ENCODE measurements at places on chromosomes 2 and 18.

DNA sequence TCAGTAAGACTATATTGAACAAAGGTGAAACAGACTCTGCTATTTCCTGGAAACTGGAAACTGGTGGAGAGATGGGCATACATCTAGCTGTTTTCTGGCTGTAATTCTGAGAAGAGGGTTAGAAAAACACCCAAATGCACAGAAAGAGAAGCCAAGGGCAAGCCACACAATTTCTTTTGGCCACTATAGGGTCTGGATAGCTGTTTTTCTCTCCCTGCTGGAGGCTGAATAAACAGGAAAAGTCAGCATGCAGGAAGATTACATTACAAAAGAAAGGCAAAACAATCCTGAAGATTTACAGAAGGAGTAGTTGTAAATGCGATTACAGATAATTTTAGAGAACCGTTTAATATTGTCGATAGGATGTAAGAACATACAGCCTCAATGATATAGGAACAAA is 186.2 kb upstream of the REG3G start:
- no peak overlapping the region for H3K27ac ChIP-seq
- no peak overlapping the region for H3K4me3 ChIP-seq

DNA sequence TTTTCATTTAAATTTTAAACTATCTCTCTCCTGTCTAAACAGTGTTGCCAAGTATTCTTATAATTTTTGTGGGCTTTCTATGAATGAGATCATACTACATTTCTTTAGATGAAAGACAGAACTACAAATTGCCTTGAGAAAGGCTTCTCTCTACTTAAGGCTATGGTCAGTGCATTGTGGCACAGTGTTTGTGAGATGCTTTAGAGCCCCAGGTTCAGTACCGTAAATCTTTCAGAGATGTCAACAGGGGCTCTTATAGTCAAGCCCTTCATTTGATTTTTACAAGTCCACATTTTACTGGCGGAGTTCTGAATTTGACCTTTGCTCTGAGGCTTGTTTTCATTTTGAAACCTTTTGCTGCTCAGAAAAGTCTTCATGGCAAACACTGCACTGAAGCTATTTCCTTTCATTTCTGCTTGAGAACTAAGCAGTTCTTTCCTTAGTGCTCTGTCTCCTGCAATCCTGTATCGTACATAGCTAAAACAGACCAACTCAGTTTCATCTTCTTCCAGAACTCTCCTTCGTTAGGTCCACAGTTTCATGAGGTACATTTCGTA is 175.2 kb downstream of the NYAP2 start:
- H3K27me3 ChIP-seq: no peaks in the 10 kb centered on the region
- no peaks in the 10 kb centered on the region for H3K4me1 ChIP-seq
- H3K4me3 ChIP-seq: no peak overlapping the region
- H3K36me3 ChIP-seq: no peaks in the 10 kb centered on the region
- no peak overlapping the region for H3K27ac ChIP-seq

DNA sequence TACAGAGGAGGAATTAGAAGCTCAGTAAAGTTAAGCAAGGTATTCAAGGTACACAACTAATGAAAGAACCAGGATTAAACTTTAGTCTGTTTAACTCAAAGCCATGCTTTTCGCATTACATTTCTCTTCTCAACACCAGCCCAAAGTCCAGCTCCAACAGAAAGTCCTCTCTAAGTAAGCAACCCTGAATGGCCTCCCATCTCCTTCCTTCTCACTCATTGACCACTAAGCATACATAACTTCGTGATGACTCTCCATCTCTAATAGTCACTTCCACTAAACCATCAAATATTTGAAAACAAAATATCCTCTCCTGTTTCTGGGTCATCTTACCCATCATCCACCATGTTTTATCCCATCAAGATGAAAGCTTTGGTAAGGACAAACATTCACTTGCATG is 219.8 kb downstream of the RAD51AP2 start:
- no peaks in the 10 kb centered on the region for H3K27me3 ChIP-seq
- no peaks in the 10 kb centered on the region for H3K4me1 ChIP-seq
- no peak for DNase-seq
- H3K36me3 ChIP-seq: no peaks in the 10 kb centered on the region

DNA sequence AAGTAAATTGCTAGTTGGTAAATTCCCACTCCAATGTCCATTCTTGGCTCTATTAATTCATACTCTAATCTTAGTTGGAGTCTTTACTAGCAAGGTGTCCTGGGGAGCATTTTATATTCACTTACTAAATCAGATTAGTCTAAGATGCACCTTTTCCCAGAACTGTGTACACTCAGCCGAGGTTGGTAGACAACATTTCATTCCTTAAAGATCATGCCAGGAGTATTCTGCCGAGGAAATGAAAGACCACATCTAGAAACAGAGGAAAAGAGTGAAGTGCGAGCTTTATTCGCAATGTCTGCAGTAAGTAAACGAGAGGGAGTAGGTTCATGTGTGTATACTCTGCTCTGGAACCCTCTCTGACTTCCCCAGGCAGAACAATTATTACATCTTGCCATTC is 14.6 kb upstream of the KYNU start:
- DNase-seq: no peak
- no peaks in the 10 kb centered on the region for H3K27me3 ChIP-seq
- H3K27ac ChIP-seq: no peak overlapping the region

All from K562 (cell line).